Cardiac muscle cell (in vitro differentiated cells and primary cell): ENCODE measurements at places on chromosomes 4 and X.

DNA sequence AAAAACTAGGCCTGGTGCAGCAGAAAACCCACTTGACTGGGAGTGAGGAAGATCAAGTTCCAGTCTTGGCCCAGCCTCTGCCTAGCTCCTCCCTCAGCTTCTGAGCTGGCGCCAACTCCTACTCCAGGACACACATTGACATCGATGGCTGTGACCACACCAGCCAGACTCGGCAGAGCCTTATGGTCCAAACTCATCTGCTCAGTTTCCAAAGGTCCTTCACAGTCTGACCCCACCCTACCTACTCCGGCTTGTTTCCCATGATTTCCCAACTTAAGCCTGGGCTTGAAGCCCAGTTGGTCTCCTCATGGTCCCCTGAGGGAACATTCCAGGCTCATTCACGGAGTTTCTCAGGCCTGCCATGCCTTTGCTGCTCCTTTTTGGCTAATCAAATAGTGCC, 10.1 kb downstream of the ELF4 start:
- H3K4me1 ChIP-seq, result no peaks in the 10 kb centered on the region
- no peaks in the 10 kb centered on the region for H3K36me3 ChIP-seq
- no peaks in the 10 kb centered on the region for H3K27me3 ChIP-seq

DNA sequence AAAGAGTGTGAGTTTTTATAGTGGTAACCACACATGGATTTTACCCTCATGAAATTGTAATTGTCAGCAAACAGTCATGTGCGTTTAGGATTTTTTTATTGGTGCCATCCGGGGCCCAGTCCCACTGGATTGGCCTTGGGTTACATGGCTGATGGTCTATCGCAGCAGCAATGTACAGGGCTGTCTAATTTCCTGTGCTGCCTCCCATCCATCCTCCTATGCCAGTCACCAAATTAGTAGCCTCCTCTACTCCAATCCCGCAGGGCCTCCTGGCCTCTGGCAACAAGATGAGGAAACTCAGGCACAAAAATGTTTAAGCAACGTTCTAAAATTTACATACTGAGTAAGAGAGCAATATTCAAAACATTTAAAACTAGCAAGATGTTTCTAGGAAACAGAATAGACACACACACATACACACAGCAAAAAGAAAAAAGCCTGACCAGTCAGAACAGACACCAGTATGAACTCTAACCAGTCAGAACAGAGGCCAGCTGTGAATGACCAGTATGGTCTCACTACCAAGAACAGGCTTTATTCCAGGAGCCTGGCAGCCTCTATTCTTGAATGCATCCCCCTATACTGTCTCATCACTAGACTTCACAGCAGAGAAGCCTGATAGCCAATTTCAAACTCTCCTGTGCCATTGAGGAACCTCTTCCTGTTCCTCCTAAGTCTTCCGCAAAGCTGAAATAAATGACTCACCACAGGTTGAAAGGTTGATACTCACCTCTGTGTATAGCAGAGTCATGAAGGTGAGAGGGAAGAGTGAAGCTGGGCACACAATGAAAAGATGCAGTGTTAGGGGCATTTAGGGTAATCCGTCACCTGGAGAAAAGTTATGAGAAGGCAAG, 42.6 kb downstream of the CHRNA9 start:
- H3K27me3 ChIP-seq, result no peaks in the 10 kb centered on the region
- DNase-seq, result peak; percentile 28
- no peaks in the 10 kb centered on the region for H3K4me1 ChIP-seq
- no peaks in the 10 kb centered on the region for H3K36me3 ChIP-seq
- no peak overlapping the region for H3K27ac ChIP-seq
- no peak overlapping the region for H3K4me3 ChIP-seq

DNA sequence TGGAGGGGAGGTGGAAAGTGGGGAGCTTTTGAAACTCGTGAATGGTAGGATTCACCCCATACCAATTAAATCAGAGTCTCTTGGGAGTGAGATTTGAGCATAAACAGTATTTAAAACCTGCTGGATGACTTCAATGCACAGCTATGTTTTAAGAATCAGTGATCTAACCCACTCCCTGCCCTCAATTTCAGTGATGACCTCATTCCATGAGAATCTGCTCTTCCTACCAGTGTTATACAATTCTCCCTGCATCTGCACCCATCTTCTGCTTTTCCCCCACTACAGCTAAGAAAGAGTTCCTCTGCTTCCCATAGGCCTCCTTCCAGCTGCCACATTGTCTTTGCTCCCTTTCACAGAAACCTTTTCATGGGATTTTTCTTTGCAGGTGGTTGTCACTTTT, 18.3 kb upstream of the H2AZ1 start:
- DNase-seq, result no peak
- no peaks in the 10 kb centered on the region for H3K4me1 ChIP-seq
- no peaks in the 10 kb centered on the region for H3K27me3 ChIP-seq
- no peak overlapping the region for H3K27ac ChIP-seq

- H3K27ac ChIP-seq, result no peak overlapping the region
- no peaks in the 10 kb centered on the region for H3K4me1 ChIP-seq
- no peak overlapping the region for H3K4me3 ChIP-seq
- no peaks in the 10 kb centered on the region for H3K27me3 ChIP-seq
- H3K36me3 ChIP-seq, result no peaks in the 10 kb centered on the region
- peak; percentile 29 for DNase-seq
Measured at GRCh38 chrX:12950851-12951594, 23.9 kb upstream of the TMSB4X start.

DNA sequence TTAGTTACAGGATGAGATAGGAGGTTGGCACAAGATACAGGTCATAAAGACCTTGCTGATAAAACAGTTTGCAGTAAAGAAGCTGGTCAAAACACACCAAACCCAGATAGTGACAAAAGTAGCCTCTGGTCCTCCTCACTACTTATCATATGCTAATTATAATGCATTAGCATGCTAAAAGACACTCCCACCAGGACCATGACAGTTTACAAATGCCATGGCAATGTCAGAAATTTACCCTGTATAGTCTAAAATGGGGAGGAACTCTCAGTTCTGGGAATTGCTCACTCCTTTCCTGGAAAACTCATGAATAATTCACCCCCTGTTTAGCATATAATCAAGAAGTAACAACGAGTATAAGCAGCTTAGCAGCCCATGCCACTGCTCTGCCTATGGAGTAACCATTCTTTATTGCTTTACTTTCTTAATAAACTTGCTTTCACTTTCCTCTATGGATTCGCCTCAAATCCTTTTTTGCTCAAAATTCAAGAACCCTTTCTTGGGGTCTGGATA, 1254.4 kb downstream of the PCDH7 start:
- no peak overlapping the region for H3K4me3 ChIP-seq
- H3K27ac ChIP-seq, result no peak overlapping the region
- no peaks in the 10 kb centered on the region for H3K36me3 ChIP-seq
- H3K27me3 ChIP-seq, result no peaks in the 10 kb centered on the region
- no peak for DNase-seq

GRCh38 chrX:21926527-21927278, 13.8 kb upstream of the SMS start:
- H3K27me3 ChIP-seq, result no peaks in the 10 kb centered on the region
- no peaks in the 10 kb centered on the region for H3K36me3 ChIP-seq
- H3K4me3 ChIP-seq, result no peak overlapping the region
- H3K27ac ChIP-seq, result no peak overlapping the region
- no peaks in the 10 kb centered on the region for H3K4me1 ChIP-seq

DNA sequence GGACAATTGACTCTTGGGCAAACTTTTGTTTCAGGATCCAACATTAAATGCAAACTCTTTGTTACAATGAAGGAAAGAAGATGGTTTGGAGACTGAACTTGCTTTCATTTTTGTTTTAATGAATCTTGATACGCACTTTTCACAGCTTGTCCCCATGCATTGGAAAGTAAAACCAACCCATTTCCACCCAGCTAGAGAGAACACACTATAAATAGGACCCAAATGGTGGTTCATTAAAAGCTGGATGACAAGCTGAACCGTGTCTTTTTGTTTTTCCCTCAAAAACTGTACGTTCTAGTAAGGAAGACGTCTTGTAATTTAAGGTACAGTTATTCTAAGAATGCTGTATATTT, 95.3 kb upstream of the EGFL6 start:
- DNase-seq, result no peak
- H3K27ac ChIP-seq, result no peak overlapping the region
- no peaks in the 10 kb centered on the region for H3K27me3 ChIP-seq
- no peak overlapping the region for H3K4me3 ChIP-seq
- no peaks in the 10 kb centered on the region for H3K36me3 ChIP-seq

DNA sequence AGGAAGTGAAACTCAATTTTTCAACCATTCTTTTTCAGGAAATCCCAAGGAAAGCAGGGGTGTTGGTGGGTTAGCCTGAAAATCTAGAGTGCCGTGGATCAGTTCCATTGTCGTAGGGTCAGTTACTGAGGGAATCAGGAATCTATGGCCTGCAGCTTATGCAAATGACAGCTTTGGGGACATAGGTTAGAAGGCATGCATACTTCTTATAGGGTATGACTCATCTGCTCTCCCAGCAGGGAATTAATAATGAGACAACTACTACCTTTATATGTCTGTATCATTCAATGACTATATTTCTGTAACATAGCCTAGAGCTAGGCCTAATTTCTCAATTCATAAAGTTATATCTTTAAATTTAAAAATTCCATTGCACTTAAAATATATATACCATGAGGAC, 36.6 kb downstream of the ZNF41 start:
- DNase-seq, result no peak
- H3K4me1 ChIP-seq, result no peaks in the 10 kb centered on the region
- no peak overlapping the region for H3K4me3 ChIP-seq
- H3K27ac ChIP-seq, result no peak overlapping the region
- no peaks in the 10 kb centered on the region for H3K36me3 ChIP-seq
- no peaks in the 10 kb centered on the region for H3K27me3 ChIP-seq

DNA sequence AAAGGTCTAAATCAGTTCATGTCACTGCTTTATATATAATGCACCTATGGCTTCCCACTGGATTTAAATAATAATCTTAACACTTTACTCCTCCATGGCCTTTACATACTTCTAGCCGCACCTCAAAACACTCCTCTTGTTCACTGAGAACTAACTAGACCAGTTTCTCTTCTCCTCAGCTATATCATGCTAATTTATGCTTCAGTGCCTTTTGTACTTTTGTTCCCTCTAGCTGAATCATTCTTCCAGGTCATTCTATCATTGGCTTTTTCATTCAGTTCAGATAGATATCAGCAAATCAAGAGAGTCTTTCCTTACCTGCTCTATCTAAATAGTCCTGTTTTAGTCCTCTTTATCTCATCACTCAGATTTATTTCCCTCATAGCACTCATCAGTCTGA, 64.2 kb downstream of the TET2 start:
- H3K4me1 ChIP-seq, result no peaks in the 10 kb centered on the region
- no peak for DNase-seq
- H3K27ac ChIP-seq, result no peak overlapping the region
- no peaks in the 10 kb centered on the region for H3K27me3 ChIP-seq
- H3K4me3 ChIP-seq, result no peak overlapping the region

GRCh38 chrX:133218329-133218728, at the start of gene TFDP3:
TFDP3 (minus strand) TSS chrX:133218354; CDS start chrX:133218259, 95 bp downstream.
- H3K4me3 ChIP-seq, result no peak within 1 kb of the TSS
- no peaks in the 10 kb centered on the region for H3K4me1 ChIP-seq
- H3K36me3 ChIP-seq, result no peaks in the 10 kb centered on the region
- DNase-seq, result no peak

- H3K27ac ChIP-seq, result peak overlapping the region; percentile 31
- peaks cover 62% of the 10 kb centered on the region for H3K4me1 ChIP-seq
- DNase-seq, result peak; percentile 85
- no peaks in the 10 kb centered on the region for H3K27me3 ChIP-seq
Measured at GRCh38 chr4:159175085-159175988, 72.5 kb downstream of the RAPGEF2 start.

GRCh38 chr4:112312610-112313239, 15.6 kb downstream of the ALPK1 start:
- no peak overlapping the region for H3K4me3 ChIP-seq
- H3K27ac ChIP-seq, result no peak overlapping the region
- no peaks in the 10 kb centered on the region for H3K4me1 ChIP-seq
- DNase-seq, result no peak
- no peaks in the 10 kb centered on the region for H3K36me3 ChIP-seq
- peaks cover 5% of the 10 kb centered on the region for H3K27me3 ChIP-seq

GRCh38 chrX:3256868-3257267, 89.6 kb downstream of the MXRA5 start:
- no peak overlapping the region for H3K4me3 ChIP-seq
- H3K27me3 ChIP-seq, result no peaks in the 10 kb centered on the region
- H3K4me1 ChIP-seq, result no peaks in the 10 kb centered on the region
- no peak overlapping the region for H3K27ac ChIP-seq
- H3K36me3 ChIP-seq, result no peaks in the 10 kb centered on the region

DNA sequence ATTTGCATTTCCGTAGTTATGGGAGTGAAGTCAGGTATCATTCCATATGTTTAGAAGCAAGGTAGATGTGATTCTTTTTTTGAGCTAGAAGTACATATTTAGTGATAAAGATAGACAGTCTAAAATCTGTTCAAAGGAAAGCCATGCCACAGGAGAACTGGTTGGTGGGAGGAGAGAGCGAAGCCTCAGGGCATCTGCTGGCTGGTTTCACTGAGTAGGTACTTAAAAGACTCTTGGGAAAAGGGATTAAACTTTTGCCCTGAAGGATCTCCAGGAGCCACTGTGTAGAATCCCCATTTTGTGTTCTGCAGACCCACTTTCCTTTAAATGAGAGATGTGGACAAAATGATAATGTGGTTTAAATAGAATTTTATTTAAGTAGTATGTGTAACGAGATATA, 89.6 kb downstream of the SHROOM2 start:
- H3K27ac ChIP-seq, result no peak overlapping the region
- no peaks in the 10 kb centered on the region for H3K36me3 ChIP-seq
- no peak for DNase-seq
- H3K27me3 ChIP-seq, result no peaks in the 10 kb centered on the region
- H3K4me1 ChIP-seq, result peaks cover 23% of the 10 kb centered on the region
- H3K4me3 ChIP-seq, result no peak overlapping the region

DNA sequence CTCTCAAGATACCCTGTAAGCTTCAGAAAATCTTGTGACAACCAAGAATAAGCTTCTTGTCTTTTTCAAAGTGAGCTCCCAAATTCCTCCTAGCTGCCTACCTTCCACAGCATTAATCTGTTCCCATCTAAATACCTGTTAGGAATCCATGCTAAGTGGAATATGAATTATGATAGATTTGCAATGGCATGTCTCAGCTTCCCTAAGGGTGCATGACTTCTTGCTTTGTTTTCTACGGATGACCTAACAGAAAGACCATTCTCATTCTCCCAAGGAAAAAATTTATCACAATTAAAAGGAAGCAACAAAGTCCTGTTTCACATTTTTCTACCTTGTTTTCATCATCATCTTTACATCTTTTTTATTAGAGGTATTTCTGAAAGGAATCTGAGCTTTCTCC, 532.7 kb downstream of the GRXCR1 start:
- no peaks in the 10 kb centered on the region for H3K36me3 ChIP-seq
- no peak overlapping the region for H3K4me3 ChIP-seq
- DNase-seq, result no peak

DNA sequence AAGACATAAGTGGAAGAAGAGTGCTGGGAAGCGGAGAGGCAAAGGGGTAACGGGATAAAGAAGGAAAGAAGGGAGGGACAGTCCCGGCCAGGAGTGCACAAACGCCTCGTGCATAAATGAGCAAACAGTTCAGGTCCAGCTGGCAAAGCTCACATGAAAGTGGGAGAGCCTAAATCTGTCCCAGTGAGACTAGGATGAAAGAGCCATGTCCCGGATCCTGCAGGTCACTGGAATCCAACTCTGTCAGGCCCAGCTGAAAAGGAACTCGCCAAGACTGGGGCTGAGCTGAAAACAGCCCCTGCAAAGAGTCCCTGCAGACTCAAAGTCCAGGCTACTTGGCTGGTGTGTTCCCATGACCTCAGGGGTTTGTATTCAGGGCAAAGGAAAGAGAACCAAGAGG, 38.0 kb upstream of the CRMP1 start:
- H3K4me1 ChIP-seq, result no peaks in the 10 kb centered on the region
- no peaks in the 10 kb centered on the region for H3K36me3 ChIP-seq

GRCh38 chr4:46886711-46887110, 22.3 kb downstream of the COX7B2 start:
- no peaks in the 10 kb centered on the region for H3K4me1 ChIP-seq
- no peaks in the 10 kb centered on the region for H3K36me3 ChIP-seq
- H3K4me3 ChIP-seq, result no peak overlapping the region
